ENCODE measurements at places on chromosomes 6 and 20.

- no peak overlapping the region for H3K27ac ChIP-seq
- no peaks in the 10 kb centered on the region for H3K4me1 ChIP-seq
- no peaks in the 10 kb centered on the region for H3K36me3 ChIP-seq
- H3K4me3 ChIP-seq: no peak overlapping the region
- DNase-seq: no peak
Observed at GRCh38 chr6:106119546-106119945, 33.4 kb downstream of the PRDM1 start.

- no peak overlapping the region for H3K4me3 ChIP-seq
- H3K4me1 ChIP-seq: peaks cover 14% of the 10 kb centered on the region
- H3K27ac ChIP-seq: no peak overlapping the region
- no peaks in the 10 kb centered on the region for H3K27me3 ChIP-seq
- no peak for DNase-seq
Observed at GRCh38 chr6:44309631-44310030, 3.5 kb downstream of the AARS2 start.

GRCh38 chr20:48098099-48098498 is 312.8 kb upstream of the SULF2 start:
- no peaks in the 10 kb centered on the region for H3K36me3 ChIP-seq
- H3K27ac ChIP-seq: no peak overlapping the region
- no peaks in the 10 kb centered on the region for H3K27me3 ChIP-seq
- DNase-seq: no peak
- H3K4me3 ChIP-seq: no peak overlapping the region

DNA sequence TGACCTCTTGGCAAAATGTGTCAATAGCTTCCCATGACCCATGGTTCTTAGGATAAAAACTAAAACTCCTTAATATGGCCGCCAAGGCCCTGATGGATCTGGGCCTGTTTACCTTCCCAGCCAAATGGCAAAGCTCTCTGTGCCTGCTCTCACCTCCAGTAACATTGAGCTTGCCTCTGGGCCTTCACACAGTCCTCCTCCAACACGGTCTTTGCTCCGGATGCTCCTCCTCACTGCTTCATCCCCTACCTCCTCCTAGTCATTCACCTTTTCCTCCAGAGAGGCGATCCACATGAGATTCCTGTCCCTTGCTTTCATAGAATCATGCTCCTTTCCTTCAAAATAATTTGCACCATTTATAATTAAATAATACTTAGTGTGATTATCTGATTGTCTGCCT is 172.3 kb upstream of the AFDN start:
- no peaks in the 10 kb centered on the region for H3K36me3 ChIP-seq
- DNase-seq: no peak
- no peak overlapping the region for H3K4me3 ChIP-seq

GRCh38 chr20:10467681-10468339 is 32.7 kb downstream of the SLX4IP start:
- no peaks in the 10 kb centered on the region for H3K36me3 ChIP-seq
- H3K27me3 ChIP-seq: no peaks in the 10 kb centered on the region
- no peak for DNase-seq
- no peak overlapping the region for H3K4me3 ChIP-seq
- H3K27ac ChIP-seq: peak overlapping the region; percentile 51
- no peaks in the 10 kb centered on the region for H3K4me1 ChIP-seq

DNA sequence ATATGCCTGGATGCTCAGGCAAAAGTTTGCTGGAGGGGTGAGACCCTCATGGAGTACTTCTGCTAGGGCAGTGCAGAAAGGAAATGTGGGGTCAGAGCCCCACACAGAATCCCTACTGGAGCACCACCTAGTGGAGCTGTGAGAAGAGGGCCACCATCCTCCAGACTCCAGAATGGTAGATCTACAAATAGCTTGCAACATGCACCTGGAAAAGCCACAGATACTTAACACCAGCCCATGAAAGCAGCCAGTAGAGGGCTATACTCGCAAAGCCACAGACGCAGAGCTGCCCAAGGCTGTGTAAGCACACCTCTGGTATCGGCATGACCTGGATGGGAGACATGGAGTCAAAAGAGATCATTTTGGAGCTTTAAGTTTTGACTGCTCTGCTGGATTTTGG is 60.7 kb upstream of the GJE1 start:
- no peaks in the 10 kb centered on the region for H3K27me3 ChIP-seq
- no peaks in the 10 kb centered on the region for H3K36me3 ChIP-seq
- H3K27ac ChIP-seq: no peak overlapping the region
- H3K4me1 ChIP-seq: no peaks in the 10 kb centered on the region
- H3K4me3 ChIP-seq: no peak overlapping the region
- no peak for DNase-seq

DNA sequence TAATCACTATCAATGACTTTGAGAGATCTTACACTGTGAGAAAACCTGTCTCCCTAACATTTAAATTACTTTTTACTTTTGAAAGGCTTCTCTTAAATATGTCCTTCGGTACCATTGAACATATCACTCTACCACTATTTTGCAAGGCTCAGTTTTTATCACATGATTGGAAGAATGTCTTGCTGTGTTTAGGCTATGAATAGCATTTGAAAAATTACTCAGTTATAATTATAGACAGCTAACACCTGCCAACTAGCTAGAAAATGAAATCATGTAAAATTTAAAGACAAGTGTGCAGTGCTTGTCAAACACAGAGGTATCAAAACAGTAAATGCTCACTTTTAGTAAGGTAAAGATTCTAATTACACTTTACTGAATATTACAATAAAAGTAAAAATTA is 11.0 kb downstream of the SESN1 start:
- no peaks in the 10 kb centered on the region for H3K4me1 ChIP-seq
- peak overlapping the region; percentile 84 for H3K27ac ChIP-seq
- H3K27me3 ChIP-seq: no peaks in the 10 kb centered on the region
- H3K36me3 ChIP-seq: peaks cover 13% of the 10 kb centered on the region

GRCh38 chr6:150906641-150907326 is 41.3 kb downstream of the MTHFD1L start:
- H3K27me3 ChIP-seq: no peaks in the 10 kb centered on the region
- no peaks in the 10 kb centered on the region for H3K4me1 ChIP-seq
- H3K4me3 ChIP-seq: no peak overlapping the region
- H3K27ac ChIP-seq: peak overlapping the region; percentile 12
- no peaks in the 10 kb centered on the region for H3K36me3 ChIP-seq

Data from right atrium auricular region (tissue), 2 donors.